ENCODE measurements at places on chromosomes 3 and 15.
A peak's percentile ranks its signal among the peaks of the same experiment; 100 is the strongest.

GRCh38 chr15:67745073-67746006 is 80.0 kb upstream of the SKOR1 start:
- no peak for DNase-seq

GRCh38 chr3:181567311-181568075 is 144.2 kb upstream of the SOX2 start:
- no peak for DNase-seq

DNA sequence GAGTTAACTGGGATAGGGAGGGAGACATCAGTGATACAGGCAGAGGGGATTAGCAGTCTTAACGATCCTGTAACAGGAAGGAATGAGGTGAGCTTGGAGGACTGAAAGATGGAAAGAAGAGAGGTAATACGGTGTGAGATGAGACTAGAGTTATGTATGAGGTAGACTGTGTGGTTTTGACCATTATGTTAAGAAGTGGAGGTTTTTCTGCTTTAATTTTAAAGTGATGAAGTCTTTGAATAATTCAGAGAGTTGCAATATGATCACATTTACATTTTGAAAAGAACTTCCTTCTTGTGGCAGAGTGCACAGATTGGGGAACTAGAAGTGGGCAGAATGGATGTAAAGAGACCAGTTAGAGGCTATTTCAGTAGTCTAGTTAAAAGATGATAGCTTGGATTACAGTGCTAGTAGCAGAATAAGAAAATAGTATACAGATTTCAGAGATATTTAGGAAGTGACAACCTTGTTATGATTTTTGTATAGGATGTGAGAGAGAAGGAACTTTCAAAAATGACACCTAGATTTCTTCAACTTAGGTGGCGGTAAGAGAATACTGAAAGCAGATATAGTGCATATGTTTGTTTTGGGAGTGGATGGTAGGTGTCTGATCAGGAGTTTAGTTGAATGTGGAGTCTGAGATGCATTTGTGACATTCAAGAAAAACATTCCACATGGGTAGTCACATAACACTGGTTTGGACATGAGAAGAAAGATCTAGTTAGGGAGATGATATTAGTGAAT is 40.5 kb downstream of the STT3B start:
- no peak for DNase-seq

DNA sequence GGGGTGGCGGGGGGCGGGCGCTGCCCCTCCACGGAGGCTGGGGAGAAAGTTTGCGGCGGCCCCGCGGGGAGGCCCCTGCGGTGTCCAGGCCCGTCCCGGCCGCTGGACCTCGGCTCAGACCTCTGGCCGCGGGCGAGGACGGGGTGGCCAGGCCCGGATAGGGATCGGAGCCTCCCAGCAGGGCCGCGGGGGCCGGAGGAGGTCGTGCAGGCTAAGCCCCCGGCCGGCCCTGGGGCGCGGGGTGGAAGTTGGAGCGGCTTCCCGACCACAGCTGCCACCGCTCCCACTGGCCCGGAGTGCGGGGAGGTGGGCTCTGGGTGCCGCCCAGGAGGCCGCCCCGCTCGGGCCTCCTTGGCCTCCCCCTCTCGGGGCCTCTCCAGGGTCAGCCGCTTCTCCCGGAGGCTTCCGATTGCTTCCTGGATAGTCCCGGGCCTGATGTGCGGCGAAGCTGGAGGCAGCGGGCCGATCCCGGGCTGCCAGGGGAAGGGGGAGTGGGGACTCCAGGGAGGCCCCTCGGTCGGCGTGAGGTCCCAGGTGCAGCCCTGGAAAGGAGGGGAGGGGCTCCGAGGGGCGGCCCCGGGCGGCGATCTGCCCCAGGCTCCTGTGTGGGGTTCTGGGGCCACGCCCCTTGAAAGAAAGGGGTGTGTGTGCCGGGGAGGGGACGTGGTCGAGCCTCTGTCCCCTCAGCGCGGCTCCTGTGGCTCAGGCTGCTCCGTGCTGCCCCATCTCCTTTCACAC is 907 bp downstream of the PLXNA1 start:
- peak; percentile 54 for DNase-seq

- DNase-seq, result no peak
Measured at GRCh38 chr3:176734146-176734545, 463.1 kb downstream of the TBL1XR1 start.

DNA sequence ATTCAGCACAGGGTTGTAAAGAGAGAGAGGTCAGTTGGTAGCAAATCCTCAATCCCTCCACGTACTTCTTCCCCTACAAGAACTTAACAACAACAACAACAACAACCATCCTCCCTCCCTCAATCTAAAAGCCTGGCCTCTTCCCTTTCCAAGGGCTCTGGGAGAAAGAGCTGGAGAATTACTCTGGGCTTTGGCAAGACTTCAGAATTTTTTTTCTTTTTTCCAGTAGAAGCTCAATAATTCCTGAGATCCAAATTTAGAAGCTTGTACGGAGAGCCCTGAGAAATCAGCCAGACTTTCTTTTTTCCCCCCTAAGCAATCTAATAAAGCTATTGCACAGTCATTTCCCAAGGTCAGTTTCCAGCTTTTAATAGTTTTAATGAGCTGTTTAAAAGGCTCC is 95.8 kb upstream of the CACNA2D3 start:
- DNase-seq, result no peak

GRCh38 chr3:171383206-171384018 is 76.8 kb downstream of the TNIK start:
- DNase-seq, result no peak

- DNase-seq, result no peak
Measured at GRCh38 chr15:66611257-66612053, 45.7 kb upstream of the LCTL start.

DNA sequence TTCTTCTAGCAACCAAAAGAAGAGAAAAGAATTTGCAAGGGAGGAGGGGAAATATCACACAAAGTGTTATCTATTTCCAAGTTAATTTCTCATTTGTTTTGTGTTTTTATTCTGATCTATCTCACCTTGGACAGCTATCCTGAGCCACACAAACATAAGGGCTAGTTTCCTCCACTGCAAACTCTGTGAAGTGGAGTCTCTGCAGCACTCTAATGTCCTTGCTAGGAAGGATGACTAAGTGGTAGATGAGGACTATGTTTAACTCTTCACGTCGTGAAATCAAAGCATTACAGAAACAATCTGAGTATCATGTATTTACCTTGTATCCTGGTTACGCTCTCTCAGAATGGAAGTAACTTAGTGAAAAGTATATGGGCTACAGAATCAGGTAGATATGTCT is 33.9 kb upstream of the CHRM5 start:
- DNase-seq, result no peak
